Stimulated activated naive CD4-positive, alpha-beta T cell treated with Interleukin-2 at 50 U/mL for 16 hours (primary cell): ENCODE measurements at places on chromosomes 6 and 20.

DNA sequence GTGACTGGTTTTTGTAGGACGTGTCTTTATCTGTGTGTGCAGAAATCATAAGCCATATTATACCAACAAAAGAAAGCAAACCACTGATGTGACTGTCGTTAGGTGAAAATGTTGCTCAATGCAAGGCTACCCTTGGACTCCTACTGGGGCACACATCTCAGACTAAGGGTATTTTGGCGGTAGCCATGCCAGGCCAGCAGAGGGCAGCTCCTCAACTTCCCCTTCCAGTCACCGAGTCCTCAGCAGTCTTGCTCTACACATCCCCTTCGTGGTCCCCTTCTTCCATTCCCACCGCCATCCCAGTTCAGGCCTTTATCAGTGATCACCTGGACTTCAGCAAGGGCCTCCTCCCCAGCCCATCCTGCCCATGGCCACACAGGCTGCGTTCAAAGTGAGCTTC, 113.7 kb upstream of the GGTLC1 start:
- no peak for DNase-seq

GRCh38 chr20:46151936-46152335, 33.8 kb downstream of the CD40 start:
- no peak for DNase-seq

GRCh38 chr6:72933233-72933632, 292.1 kb downstream of the KHDC1L start:
- no peak for DNase-seq

- DNase-seq: no peak
Observed at GRCh38 chr6:12391472-12391871, 101.3 kb downstream of the EDN1 start.
